ENCODE measurements at places on chromosomes 11 and 22.

GRCh38 chr22:46012182-46012880 lies 35.4 kb upstream of the WNT7B start:
- DNase-seq: no peak

- DNase-seq: no peak
Observed at GRCh38 chr11:27456140-27456794, 16.3 kb downstream of the LGR4 start.

GRCh38 chr11:127844876-127845275 lies 742.5 kb downstream of the ETS1 start:
- DNase-seq: no peak

GRCh38 chr11:117646411-117646810 lies 150.6 kb downstream of the DSCAML1 start:
- DNase-seq: no peak

DNA sequence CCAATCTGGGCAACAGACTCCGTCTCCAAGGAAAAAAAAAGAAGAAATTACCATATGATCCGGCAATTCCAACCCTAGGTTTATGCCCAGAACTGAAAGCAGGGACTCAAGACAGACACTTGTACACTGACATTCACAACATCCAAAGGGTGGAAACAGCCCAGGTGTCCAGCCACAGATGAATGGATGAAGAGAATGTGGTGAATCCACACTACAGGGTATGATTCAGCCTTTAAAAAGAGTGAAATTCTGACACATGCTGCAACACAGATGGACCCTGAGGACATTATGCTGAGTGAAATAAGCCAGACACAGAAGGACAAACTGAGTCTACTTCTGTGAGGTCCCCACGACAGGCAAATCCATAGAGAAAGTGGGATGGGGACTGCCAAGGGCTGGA lies 43.9 kb downstream of the SGSM3 start:
- no peak for DNase-seq

DNA sequence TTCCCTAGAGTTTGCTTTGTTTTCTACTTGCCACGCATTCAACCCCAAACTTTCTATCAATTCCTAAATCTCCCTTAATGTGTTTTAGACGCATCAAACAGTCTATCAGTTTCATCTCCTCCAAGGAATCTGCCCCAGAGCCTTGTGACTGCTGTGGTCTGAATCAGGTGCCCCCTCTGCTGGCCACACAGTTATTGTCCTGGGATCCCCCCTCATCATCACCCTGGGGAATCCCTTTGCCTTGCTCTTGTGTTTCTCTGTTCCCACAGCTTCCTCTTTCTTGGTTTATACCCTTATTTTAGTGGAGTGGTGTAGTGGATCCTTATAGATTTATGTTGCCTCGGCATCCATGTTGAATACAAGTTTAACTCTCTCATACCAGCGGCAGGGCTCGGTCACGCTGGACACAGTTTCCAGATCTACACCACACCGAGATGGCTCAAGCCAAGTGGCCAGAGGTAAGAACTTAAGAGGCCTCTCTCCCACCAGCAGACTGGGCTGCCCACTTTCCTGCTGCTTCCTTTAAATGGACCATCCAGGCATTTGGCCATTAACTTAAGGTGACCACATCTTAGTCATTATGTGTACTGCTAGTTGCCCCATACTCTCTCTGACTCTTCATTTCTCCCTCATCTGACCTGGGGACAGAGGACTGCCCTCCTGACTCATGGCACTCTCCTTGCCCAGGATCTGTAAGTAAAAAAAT lies 8.2 kb downstream of the UPB1 start:
- peak; percentile 80 for DNase-seq

- DNase-seq: no peak
Observed at GRCh38 chr22:35568751-35569739, 28.4 kb downstream of the RASD2 start.

GRCh38 chr11:95831198-95831883 lies 41.0 kb downstream of the CEP57 start:
- no peak for DNase-seq

DNA sequence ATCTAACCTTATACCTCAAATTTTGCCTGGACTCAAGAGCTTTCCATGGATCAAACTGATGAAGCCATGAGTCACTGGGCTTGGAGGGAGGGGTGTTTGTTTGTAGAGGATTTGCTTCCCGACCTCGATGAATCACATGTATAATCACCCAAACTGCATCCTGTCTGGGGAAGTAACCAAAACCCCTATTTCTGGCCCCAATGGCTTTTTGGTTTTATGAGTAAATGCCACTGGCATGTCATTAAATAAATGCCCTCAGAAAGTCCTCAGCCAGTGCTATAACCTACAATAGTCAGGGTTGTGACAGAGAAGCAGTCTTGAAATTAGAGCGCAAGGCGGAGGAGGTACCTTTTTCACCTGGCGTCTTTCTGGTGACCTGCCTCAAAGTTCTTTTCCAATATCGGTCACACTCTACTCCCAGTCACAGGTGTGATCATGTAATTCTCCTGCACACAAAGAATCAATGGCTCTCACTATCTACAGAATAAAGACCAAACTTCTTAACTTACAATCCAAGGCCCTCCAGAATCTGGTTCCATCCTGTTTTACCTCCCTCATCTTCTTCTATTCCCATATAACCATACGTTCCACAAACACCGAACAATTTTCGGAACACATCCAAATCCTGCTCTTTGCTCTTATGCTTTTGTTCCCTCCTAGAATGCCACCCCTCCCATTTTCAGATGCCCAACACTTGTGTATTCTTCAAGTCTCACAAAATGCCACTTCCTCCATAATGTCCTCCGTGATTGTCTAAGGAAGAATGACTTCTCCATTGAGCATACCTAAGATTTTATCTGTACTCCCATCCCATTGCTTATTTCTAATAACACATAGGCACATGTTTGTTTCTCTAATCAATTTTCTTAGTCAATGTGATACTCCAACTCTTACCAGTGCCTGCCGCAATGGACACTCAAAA lies 81.3 kb upstream of the BLID start:
- no peak for DNase-seq

DNA sequence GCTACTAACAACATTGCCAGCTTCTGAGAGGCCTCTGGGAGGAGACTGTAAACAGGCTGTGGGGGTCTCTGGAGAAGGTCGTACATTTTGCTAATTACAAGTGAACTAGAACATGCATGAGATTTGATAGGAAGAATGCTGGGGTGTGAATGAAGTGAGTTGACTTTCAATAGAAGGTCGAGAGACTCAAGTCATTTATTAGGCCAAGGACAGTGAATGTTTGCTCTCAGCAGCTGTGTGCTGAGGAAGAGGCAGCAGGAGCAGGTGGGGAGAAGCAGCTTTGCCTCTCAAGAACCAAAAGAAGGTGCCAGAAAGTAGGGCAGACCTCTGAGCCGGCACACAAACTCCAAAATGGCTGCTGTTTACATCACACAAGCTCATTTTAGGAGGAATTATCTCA lies 91.7 kb downstream of the PIWIL4 start:
- DNase-seq: no peak

GRCh38 chr22:35749808-35750207 lies 32.1 kb downstream of the APOL5 start:
- DNase-seq: no peak

- no peak for DNase-seq
Observed at GRCh38 chr22:17191163-17191784, 28.0 kb downstream of the ADA2 start.

DNA sequence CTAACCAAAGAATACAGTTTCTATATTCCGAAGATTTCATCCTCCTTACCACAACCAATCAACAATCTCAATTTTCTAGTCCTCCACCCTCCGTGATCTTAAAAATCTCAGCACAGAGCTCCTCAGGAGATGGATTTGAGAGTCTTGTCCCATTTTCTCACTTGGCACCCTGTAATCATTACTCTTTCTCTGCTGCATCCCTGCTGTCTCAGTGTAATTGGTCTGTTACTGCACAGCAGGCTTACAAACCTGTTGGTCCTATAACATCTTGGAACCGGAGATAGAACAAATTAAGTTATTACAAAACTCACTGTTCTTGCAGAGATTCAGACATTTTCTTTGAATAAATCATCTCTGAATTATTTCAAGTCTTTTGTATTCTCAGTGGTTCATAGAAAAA lies 1227.2 kb downstream of the JRKL start:
- no peak for DNase-seq

DNA sequence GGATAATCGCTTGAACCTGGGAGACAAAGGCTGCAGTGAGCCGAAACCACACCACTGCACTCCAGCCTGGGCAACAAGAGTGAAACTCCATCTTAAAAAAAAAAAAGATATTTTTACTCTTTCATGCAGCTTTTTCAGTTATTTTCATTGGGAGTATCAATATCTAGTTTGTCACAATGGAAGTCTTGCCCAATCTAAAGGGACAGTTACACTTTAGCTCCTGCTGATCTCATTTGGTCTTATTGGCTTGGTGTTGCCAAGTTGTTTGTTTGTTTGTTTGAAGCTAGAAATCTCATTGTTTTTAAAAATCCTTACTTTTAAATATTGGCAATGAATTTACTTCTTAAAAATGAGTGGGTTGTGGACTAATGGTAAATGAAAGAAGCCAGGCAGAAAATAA lies 24.7 kb downstream of the CEP295 start:
- no peak for DNase-seq

DNA sequence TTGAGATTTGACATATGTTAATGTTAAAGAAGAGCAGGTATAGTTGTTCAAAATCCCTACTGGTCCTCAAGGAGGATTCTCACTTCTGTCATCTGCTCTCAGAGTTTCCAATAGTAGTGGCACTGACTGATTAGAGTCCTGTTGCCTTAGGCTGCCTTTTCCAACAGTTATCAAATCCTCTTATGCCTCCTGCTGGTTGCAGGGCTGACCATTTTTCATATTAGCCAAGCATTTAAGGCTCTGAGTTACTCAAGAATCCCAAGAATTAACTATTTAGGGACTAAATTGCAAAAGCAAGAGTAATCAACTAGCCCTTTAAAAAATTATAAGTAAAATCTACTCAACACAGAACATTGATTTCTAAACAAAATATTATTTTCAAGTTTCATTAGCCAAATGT lies 212.0 kb upstream of the CHORDC1 start:
- peak; percentile 17 for DNase-seq

DNA sequence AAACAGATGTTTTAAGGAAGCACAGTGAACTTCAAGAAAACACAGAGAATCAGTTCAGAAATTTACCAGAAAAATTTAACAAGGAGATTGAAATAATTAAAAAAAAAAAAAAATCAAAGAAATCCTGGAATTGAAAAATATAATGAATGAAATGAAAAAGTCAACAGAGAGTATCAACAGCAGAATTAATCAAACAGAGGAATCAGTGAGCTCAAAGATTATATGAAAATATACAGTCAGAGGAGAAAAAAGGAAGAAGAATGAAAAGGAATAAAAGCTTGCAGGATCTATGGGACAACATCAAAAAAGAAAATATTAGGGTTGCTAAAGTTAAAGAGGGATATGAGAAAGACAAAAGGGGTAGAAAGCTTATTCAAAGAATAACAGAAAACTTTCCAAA lies 82.3 kb downstream of the XRRA1 start:
- DNase-seq: no peak

Data from D341Med (cell line).